ENCODE measurements at places on chromosomes 1 and 21.
A peak's percentile ranks its signal among the peaks of the same experiment; 100 is the strongest.

DNA sequence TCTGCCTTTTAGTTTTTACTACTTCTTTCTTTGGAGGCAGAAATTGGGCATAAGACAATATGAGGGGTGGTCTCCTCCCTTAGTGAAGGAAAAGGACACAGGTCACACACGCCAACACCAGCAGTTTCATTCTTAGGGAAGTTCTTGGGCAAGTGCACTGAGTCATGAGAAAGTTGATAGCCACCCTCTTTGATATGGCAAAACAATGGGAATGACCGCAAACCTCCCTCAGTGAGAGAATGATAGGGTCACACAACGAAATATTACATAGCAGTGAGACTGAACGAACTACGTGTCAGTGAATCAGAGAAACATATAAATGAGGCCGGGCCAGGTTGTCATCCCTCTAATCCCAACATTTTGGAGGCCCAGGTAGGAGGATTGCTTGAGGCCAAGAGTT is 20.0 kb downstream of the IL6R start:
- no peak for DNase-seq

DNA sequence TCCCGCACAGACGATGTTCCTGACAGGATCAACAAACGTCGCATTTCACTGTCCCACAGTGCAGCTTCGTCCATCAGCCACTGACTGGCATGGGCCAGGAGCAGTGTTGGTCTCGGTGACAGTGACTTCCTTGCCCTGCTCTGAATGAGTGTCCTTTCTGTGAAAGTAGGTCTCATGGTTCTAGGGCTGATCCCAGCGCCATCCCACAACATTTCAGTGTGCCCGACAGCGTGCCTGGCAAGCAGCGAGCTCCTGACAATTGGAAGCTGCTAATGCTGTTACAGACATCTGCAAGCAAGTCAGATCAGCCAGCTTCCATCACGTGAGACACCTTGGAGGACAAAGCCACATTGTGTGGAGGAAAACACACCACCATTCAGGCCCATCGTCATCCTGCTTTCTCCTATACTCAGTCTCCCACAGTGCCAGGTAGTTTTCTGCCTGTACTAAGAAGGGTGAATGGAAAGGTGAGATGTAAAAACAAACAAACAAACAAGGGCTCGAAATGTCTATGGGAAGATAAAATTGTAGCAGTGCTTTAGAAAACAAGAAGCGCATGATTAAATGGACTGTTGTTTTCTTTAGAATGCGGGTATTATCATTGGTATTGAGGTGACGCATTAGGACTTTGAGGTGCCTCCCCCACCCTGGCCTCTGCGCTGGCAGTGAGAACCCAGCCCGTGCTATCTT is 21.9 kb downstream of the ERRFI1 start:
- DNase-seq, result peak; percentile 79

DNA sequence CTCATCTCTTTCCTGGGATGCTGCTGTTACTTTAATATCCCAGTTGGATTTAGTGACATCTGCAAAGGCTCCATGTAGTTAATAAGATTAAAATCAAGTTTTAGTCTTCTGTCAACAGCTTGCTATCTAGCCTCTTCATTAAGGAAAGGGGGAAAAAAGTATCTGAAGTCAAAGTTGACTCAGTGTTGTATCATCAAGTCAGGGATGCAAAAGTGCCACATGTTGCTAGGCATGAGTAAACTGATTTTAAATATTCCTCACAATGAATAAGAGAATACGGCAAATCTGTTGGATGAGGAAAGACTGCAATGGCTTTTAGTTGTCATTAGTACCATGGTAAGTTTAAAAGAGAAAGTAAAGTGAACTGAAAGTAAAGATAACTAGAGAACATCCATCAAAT is 383.2 kb upstream of the ZRANB2 start:
- DNase-seq, result no peak

DNA sequence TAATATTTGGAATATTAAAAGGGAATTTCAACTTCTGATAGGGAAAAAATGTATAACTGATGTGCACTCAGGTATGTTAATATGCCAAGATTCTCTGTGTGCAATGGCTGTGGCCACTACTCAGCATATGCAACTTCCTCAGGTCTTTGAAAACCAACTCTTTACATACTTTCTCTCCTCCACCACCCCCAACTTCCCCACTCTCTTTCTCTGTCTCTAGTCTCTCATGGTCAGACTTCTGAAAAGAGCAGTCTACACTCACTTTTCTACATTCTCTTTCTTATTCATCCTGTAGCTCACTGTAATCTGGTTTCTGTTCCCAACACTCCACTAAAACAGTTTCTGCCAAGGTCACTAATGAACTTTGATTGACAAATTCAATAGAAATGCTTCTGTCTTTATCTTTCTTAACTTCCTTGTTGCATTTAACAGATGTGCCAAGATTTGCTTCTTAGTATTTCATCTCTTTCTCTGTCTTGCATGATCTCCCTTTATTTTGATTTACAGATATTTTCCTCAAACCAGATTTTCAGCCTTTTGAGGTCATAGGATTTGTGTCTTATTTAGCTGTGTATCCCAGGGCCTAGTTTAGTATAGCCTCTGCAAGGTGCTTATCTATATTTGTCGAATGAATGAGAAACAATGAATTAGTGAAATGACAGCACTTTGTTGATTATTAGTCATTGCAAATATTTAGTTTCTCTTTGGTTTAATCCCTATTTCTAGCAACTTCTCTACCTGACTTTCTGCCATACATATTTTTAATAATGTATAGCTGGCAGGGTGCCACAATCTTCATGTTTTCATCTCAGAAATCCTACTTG is 168.9 kb downstream of the LMO4 start:
- no peak for DNase-seq

GRCh38 chr1:165924117-165924516 is 96.7 kb downstream of the UCK2 start:
- no peak for DNase-seq

DNA sequence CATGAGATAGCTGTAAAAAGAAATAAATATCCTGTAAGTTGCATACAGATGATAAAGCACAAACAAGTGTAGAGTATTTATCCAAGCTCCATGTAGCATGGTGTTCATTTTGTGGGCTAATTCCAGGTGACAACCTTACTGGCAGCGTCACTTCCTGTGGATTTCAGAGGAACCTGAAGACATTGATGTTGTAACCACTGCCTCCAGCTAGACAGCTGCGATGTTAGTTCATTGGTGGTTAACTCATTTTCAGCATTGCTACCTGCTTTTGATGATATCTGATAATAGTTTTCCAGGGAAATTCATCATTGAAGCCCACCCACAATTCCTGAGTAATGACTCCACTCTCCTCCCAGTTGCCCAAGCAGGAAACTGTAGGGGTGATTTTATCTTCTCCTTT is 3.0 kb downstream of the HSD3B1 start:
- DNase-seq, result no peak

DNA sequence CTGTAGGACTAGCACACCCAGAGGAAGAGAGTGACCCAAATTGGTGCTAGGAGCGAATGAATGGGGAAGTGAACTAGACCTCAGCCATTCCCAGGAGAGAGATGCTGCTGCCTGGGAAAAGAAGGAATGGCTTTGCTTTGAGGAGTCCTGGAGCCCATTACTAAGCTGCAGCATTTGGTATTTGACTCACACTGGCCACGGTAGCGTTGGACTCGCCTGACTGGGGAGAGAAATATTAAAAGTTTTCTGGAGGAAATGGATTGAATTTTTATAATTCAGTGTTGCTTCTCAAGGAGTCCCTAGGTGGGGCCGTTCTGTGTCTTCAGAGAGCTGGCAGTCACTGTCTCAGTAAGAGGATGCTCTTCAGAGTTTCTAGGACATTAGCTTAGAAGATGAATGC is 40.2 kb downstream of the PIK3CD start:
- DNase-seq, result no peak

GRCh38 chr1:62128745-62129144 is 65.9 kb upstream of the L1TD1 start:
- no peak for DNase-seq

DNA sequence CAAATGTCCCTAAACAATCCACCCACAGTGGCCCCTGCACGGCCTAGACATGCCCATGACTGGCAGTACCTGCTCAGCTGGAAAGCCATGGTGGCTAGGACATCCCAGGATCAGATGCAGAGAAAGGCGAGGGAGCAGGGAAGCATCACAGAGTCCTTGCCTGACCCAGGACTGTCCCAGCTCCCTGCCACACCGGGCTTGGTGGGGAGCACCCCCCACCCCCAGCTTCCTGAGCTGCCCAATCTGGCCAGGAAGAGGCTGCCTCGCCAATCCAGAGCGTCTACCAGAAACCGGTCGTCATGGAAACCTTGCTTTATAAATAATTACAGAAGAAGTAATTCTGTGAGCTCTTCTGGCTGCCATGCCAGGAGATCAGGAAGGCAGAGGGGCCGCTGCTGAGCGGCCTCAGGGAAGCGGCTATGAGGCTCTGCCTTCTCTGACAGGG is 34.8 kb downstream of the ACOT7 start:
- no peak for DNase-seq

DNA sequence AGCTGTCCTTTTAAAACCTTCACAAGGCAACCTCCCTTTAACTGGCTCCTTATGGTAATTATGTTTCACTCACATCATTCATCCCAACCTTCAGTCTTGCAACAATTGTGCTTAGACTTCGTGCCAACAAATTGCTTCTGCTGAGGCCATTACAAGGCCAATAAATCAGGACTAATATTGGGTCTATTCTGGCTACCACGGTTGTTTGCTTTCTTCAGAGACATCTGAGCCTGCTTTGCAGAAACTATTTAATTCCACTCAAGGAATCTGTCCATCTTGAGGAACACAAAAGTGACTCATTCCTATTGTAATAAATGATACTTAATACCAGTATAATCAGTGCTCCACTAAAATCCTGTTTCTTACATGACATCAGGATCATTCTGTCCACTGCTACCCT is 2.6 kb upstream of the GSTM4 start:
- DNase-seq, result no peak

GRCh38 chr1:905071-905749 is 18.5 kb upstream of the SAMD11 start:
- no peak for DNase-seq

DNA sequence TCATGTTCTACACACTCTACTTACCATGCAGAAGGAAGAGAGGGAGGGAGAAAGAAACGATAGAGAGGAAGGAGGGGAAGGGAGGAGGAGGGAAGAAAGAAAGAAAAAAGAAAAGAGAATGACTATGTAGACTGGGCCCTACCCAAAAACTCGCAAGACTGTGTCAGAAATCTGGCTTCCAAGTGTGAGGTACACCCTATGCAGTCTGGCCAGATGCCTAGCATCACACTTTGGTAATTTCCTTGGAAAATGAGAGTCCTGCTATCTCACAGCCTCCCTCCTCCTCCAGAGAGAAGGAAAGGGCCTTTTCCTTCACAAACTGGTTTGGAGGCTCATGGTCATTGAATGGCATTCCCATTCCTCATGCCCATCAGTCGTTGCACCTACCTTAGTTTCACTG is 86.4 kb upstream of the LRRC8D start:
- DNase-seq, result no peak

GRCh38 chr1:158691907-158692306 is 5.4 kb upstream of the SPTA1 start:
- DNase-seq, result no peak

DNA sequence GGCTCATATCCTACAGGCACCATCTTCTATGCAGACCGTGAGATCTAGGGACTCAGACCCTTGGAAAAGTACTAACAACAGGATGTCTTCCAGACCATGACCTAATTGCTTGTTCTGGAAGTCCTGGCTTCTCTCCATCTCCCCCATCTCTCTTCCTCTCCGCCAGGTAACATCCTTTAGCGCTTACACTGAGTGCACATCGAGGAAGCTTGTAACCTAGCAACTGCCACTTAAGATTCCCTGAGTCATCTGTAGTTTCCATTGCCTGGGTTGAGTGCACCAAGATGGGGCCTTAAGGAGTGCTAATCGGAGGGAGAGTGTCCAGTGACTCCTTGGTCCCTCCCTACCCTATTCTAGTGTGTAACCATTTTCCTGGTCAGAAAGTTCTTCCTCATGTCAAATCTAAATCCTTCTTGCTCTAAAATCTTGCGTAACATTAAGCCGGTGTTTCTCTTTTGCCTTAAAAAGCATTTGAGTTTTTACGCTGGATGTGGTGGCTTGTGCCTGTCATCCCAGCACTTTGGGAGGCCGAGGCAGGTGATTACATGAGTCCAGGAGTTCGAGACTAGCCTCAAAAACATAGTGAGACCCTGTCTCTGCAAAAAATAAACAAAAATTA is 9.7 kb downstream of the KLHDC8A start:
- DNase-seq, result no peak

GRCh38 chr21:45996311-45997204 is 15.0 kb downstream of the COL6A1 start:
- DNase-seq, result no peak

DNA sequence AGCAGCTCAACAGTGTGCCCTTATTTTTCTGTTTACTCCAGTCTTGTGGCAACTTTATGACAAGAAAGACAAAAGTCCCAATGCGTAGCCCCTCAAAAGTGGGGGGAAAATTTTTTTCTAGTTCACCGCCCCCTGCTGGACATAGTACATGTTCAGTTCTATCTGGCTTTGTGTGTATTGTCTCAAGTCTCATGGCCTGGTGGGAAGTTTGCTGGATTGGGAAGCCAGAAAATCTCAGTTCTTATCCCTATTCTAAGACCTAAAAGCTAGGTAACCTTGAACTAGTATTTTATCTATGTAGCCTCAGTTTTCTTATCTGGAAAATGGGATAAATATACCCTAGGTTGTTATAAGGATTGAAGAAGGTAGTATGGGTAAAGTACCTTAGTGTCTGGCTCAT is 55.8 kb upstream of the LDLRAP1 start:
- no peak for DNase-seq

GRCh38 chr1:223772771-223773160 is 60.4 kb downstream of the CAPN2 start:
- DNase-seq, result no peak

DNA sequence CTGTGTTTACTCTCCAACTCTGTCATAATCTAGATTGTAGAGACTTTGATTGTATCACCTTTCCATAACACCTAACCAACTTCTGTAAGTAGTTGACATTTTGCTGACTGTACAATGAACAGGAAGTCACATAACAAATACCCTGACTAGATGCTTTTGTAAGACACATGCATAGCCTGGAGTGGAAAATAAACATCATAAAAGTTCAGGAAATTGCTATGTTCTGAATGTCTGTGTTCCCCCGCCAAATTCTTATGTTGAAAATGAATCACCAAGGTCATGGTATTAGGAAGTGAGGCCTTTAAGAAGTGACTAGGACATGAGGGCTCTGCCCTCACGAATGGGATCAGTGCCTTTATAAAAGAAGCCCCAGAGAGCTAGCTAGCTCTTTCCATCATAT is 40.4 kb upstream of the ZSWIM5 start:
- no peak for DNase-seq
